Myocyte (in vitro differentiated cells): ENCODE measurements at places on chromosomes 4 and X.

GRCh38 chr4:74084984-74085383 lies 14.0 kb downstream of the CXCL2 start:
- DNase-seq = no peak

- no peak for DNase-seq
Observed at GRCh38 chr4:7244331-7244665, 52.0 kb downstream of the SORCS2 start.

- DNase-seq = no peak
Observed at GRCh38 chrX:31500921-31501320, 429.1 kb upstream of the FTHL17 start.

GRCh38 chr4:183014361-183015084 lies 84.5 kb upstream of the WWC2 start:
- no peak for DNase-seq
